ENCODE measurements at places on chromosomes 12 and 14.

DNA sequence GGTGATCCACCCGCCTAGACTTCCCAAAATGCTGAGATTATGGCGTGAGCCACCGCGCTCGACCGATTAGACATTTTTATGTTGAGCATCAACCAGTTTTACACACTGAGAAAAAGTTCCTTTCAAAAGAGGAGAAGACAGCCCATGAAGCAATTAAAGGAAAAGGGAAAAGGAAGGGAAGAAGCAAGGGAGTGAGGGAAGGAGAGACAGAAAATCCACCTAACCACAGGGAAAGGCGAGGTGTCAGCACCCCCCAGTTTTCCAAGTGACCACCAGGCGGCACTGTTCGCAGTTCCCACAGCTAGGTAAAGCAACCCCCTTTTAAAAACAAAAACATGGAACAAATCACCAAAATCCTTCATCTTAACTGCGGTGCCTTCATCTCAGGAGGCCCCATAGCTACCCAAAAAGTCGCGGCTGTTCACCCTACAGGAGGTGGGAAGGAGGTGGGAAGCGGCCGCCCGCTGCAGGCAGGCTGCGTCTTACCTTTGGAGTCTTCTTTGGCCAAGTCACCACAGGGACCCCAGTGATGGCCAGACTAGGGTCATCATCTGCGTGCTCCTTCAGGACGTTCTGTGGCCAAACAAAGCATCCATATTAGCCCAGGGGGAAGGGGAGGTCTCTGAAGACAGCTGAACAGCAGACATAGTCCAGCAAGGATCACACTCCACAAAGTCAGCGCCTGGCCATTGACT is 86.6 kb downstream of the KDM2B start:
- DNase-seq: peak; percentile 18

DNA sequence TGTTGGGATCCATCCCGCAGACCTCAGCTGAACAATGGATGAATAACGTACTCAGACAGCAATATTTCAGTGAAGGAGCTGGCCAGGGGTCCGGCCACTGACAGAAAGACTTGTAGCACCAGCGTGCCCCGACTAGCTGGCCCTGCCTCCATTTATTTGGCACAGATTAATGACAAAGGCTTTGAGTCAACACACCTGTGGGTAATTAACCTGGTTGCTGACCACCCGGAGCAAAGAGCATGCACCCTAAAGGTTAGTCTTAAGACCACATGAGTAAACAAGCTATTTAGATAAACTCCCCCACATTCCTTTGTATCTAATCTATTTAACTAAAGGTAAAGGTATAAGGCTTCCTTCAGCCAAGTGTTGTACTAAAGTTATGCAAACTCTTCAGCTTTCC is 868.6 kb downstream of the LRFN5 start:
- DNase-seq: no peak

DNA sequence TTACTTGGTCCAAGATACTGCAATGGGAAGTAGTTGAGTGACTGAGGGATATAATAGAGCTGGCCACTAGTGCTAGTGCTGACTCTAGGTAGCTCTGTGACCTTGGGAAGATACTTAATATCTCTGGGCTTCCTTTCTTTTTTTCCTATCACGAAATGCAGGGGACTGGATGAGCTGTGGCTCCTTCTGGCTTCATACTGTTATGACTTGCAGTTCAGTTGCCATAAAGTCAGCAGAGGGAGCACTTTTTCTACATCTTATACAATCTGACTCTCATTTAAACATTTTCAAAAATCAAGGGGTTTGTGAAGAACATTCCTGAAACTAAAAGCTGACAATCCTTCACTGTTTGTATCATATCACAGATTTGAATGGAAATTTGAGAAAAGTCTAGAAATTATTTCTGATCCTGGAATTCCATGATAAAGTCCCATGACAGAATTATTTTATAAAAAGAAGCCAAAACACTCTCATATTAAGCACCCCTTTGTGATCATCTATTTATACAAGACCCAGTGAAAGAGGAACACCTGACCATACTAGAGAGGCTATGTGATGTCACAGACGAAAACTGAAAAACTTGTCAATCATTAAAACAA is 5.3 kb downstream of the BHLHE41 start:
- DNase-seq: peak; percentile 64

- DNase-seq: no peak
These were observed 65.0 kb downstream of the PITPNM2 start for GRCh38 chr12:123085730-123086487.

DNA sequence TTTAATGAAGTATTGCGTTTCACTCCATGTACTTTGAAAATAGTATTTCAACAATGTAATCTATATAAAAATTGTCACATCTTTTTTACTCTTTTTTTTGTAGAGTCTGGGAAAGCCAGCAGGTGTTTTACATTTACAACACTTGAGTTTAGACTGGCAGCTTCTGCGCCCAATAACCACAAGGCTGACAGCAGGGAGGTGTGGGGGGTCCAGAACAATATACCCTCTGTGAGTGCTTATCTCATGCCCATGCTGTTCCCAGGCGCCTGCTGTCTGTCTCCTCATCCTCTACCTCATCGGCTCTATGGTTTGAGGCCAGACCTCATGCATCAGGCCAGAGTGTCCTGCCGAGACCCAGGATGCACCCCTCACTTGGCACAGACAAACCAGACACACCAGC is 24.9 kb downstream of the FBRSL1 start:
- DNase-seq: no peak

- DNase-seq: no peak
These were observed 726.2 kb downstream of the SLC6A15 start for GRCh38 chr12:84186433-84186832.

- DNase-seq: peak; percentile 51
These were observed 91.3 kb upstream of the DNM1L start for GRCh38 chr12:32587581-32588495.

- DNase-seq: no peak
These were observed 135.7 kb downstream of the GXYLT1 start for GRCh38 chr12:42008996-42009395.

GRCh38 chr12:109378569-109378968 is 30.9 kb downstream of the MYO1H start:
- no peak for DNase-seq

GRCh38 chr14:57378661-57379060 is 11.7 kb upstream of the NAA30 start:
- no peak for DNase-seq

DNA sequence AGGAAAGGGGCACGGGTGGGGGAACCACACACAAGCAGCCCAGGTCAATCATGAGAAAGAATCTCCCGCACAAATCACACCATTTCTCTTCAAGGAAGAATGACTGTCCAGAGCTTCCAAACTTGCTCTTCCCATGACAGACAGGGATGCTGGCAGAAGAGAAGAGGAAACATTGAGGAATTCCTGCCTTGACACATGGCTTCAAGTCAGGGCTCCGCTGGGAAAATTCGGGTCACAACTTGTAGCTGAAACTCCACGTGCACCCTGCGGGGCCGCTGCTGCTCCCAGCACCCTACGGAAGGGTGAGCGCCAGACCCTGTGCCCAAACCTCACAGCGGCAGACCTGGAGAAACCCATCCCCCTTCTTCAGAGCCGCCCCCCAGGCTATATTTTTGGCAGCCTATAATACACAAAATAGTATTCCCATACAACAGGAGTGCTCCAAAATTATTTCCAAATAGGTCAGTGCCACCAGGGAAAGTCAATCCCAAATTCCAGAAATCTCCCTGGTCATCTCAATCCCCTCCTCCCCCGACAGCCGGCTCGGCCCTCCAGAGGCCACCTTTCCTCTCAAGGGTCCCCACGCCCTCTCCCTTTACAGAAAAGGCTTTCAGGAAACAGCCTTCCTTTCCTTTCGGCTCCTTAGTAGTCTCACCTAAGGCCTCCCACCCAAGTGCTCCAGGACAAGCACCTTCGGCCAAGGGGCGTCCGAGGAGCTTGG is 1.3 kb downstream of the TMEM132D start:
- no peak for DNase-seq

- DNase-seq: peak; percentile 77
These were observed 456.9 kb upstream of the TMEM132C start for GRCh38 chr12:127810041-127810440.

- peak; percentile 39 for DNase-seq
These were observed 139.1 kb downstream of the ZFP36L1 start for GRCh38 chr14:68653804-68654203.

DNA sequence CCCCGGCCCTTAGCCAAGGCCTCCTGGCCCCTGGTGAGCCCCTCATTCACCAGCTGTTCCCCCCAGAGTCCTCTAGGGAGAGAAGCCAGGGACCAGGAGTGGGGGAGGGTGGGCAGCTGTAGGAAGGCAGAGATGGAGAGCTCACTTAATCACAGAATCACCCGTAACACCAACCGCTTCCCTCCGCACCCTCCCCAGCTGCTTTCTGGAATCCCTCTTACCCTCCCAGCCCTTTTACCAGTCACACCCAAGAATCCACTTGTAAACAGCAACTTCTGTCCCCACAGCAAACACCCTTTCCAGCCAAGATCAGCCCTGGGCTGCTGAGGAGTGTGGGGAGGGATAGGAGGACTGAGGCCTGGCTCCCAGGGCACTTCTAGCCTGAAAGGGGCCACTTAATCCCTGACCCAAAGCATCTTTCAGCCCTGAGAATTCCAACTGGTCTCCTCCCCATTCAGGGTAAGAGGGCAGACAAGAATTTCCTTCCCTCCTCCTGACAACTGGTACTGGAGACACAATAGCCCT is 18.8 kb downstream of the NCKAP5L start:
- no peak for DNase-seq

DNA sequence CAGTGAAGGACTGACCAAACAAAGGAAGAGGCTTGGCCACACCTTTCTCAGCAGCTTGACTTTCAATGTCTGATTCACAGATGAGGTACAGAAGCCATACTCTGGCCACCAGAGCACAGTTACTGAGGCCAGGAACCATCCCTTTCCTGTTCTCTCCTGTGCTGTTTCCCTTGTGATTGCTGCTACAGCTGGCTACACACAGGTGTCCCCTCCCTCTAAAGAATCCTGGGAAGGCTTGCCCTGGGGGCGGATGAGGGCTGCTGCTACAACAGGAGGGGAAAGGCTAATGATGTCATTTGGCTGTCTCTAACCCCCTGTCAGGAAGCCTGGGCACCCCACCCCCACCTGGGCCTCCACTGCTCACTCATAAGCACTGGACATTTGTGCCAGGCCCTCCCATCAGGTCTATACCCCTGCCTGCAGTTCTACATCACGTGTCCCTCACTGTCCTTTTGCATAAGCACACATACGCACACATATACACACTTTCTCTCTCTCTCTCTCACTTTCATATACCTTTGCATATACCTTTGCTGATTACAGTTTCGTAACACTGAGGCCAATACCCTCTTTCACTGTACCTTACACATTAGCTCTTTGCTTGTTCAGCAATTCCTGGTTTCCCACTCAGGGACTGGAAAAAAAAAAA is 41.4 kb downstream of the PRPF40B start:
- no peak for DNase-seq

DNA sequence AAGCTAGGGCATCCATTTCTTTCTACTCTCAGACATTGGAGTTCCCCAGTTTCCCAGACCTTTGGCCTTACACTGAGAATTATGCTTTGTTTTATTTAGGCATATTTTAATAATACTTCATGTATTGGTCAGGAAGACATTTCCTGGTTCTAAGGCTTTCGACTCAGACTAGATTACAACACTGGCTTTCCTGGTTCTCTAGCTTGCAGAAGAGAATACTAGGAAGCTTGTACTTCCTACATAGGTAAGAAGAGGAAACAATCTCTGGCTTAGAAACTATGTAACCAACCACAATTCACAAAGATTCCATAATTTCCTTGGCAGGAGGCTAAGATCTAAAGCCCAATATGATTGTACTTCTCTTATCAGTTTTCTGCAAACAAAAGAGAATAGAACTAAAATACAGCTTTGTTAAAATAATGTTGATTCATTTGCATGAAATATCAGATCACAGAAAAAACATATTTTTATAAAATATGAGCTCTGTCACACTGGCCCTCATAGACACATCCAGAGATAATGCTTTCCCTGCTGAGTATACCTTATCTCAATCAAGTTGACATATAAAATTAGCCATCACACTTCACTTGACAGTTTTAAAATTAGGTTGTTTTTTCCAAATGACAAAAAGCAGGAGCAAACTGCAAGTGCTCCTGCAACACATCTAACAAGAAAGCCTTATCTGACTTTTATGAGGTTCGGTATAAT is 30.5 kb downstream of the CLEC2D start:
- DNase-seq: peak; percentile 42

DNA sequence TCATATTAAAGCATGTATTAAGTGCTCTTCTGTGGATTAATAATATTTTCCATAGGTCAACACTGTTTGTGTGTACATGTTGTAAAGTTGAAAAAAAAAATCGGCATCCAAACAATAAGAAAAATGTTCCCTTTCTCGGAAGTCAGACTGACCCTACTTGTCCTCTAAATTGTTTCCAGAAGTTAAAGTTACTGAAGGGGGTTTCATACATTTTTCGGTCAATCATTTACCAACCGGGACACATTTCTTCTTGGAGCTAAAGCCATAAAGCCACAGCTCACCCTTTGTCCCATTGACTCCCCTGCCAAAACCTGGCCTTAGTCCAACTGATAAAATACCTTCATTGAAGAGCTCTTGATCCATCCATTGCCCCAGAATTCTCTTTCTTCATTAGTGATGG is 230.0 kb downstream of the ANO2 start:
- DNase-seq: no peak

GRCh38 chr14:105888784-105889665 is 362.6 kb downstream of the TMEM121 start:
- DNase-seq: no peak

DNA sequence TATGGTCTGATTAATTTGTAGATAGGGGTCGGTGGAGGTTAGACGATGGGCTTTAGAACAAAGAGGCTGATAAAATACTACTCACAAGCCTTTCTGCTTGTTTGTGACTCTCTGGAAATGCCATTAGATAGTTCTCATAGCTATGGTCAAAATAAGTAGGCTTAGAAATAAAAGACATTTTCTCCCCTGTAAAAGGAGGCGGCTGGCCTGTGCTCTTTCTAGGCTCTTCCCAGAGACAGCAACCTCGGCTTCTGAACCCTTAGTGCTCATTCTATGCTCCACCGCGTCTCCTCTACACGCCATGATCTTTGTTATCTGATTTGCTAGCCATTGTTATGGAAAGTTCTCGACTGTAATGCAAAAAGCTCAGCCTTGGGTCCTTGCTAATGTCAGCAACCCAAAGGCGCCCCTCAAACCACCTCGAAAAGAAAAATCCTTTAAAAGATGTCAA is 64.5 kb downstream of the CRADD start:
- DNase-seq: no peak

GRCh38 chr12:2083008-2083407 is 30.2 kb downstream of the CACNA1C start:
- no peak for DNase-seq

- no peak for DNase-seq
These were observed 123.1 kb upstream of the PARP11 start for GRCh38 chr12:3996322-3996721.

All from inflammatory macrophage treated with lipopolysaccharide for 4 hours (primary cell).